ENCODE measurements at places on chromosomes 5 and 9.

GRCh38 chr5:39558541-39558940, 133.8 kb upstream of the DAB2 start:
- DNase-seq = no peak

DNA sequence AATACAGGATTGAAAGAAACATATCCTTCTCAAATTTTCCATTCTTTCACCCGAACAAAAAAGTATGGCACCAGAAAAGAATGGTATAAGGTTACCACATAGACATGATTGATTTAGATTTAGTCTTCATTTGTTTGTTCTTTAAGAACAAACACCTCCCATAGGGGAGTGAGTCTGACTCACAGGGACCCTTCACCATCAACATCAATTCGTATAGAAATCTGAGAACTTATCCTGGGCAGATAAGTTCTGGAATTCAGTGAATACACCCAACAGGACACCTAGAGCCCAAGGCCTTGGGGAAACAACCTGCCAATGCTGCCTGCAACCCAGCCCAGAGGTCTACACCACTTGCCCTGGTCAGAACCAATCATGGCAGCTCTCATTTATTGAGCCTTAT, 46.2 kb downstream of the LHFPL2 start:
- DNase-seq = no peak

- DNase-seq = no peak
Observed at GRCh38 chr9:91117959-91118703, 243.6 kb downstream of the AUH start.

DNA sequence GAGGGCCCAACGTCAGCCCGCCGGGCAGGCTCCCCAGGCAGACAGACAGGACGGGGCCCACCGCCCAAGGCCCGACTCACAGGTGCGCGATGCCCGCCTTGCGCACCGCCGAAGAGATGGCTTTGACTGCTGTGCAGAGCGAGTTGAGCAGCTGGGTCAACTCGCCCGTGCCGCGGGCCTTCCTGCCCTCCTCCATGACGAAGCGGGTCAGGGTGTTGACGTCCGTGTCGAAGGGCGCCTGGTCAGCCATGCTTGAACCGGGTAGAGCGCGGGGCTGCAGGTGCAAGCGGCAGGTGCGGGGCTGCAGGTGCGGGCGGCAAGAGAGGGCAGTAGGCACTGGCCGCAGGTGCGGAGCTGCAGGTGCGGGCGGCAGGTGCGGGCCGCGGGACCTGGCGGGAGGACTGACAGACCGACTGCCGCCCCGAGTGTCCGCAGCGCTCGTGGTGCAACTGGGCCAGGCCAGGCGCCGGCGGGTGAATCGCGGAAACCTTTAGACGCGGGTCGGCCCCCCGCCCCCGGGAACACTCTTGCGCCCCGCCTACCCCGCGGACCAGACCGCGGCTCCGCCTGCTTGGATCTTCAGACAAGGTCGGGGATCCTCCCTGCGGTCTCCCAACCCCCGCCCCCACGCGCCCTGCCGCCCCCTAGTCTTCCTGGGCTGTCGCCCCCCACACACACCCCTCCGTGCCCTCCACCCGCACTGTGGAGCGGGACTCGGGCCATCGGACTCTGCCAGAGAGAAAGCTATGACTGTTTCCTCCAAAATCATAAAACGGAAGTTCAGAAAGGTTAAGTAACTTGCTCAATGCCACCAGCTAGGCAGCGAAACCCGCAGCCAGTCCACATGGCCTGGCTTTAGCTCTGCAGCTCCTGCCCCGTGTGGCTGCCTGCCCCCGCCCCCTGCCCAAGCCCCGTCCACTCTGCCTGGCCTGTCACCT, at the start of gene FBP1:
Gene FBP1 (minus strand): TSS at position 458 of the 938 bp plus-strand sequence. CDS start 208 bp downstream, at position 250.
- peak; percentile 42 for DNase-seq

DNA sequence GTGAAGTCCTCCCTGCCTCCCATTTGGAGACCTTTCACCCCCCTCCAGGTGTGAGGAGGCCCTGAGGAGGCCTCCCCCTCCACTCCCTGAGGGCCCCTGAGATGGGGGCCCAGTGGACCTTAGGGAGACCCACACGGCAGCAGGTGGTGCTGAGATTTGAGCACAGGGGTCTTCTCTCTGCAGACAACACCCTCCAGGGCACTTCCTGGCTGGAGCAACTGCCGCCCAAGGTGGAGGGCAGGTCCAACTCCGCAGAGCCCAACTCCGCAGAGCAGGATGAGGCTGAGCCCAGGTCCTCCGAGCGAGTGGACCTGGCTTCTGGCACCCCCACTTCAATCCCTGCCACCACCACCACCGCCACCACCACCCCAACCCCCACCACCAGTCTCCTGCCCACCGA, 27.0 kb downstream of the OLFML2A start:
- DNase-seq = no peak

DNA sequence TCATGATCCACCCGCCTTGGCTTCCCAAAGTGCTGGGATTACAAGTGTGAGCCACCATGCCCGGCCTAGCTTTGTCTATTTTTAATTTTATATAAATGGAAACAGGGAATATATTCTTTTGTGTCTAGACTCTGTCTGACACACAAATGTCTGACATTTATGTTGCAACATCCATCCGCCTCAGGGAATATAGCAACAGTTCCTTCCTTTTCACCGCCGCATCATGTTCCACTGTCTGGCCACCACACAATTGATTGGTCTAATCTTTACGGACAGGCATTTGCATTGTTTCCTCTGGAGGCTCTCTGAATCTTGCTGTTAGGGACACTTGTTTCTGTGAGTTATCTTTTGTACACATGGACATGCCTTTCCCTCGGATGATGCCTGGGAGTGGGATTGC, 20.1 kb upstream of the TBC1D9B start:
- DNase-seq = no peak

DNA sequence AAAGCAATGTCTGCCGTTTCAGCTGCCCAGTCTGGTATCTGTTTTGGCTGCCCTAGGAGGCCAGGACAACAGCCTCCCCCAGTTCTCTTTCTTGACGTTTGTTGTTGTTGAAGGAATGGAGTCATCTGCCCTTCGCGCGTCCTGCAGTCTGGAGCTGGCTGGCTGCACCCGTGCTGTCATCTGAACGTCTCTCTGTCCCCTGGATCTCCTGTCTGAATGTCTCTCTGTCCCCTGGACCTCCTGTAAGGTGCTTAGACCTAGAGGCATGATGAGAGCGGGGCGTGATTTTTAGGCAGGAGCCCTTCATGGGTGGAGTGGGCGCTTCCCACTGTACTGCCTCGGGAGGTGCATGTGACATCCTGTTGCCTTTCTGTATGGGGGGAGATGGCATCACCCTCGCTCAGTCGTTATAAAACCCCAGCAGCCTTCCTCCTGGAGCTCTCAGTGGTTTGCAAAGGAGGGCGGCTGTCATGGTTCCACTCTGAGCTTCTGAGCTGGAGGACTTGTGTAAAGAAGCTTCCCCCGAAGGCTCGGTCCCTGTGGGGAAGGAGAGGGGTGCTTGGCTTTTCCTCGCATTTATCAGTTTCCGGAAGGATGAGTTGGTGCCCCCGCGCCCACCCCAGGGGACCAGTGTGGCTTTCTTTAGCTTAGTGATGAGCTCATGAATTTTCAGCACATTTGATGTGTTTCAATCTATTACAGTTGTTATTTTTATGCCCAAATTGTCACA, 49.8 kb upstream of the OLFM1 start:
- DNase-seq = no peak

GRCh38 chr5:156655732-156656131, 194.4 kb upstream of the PPP1R2B start:
- no peak for DNase-seq

DNA sequence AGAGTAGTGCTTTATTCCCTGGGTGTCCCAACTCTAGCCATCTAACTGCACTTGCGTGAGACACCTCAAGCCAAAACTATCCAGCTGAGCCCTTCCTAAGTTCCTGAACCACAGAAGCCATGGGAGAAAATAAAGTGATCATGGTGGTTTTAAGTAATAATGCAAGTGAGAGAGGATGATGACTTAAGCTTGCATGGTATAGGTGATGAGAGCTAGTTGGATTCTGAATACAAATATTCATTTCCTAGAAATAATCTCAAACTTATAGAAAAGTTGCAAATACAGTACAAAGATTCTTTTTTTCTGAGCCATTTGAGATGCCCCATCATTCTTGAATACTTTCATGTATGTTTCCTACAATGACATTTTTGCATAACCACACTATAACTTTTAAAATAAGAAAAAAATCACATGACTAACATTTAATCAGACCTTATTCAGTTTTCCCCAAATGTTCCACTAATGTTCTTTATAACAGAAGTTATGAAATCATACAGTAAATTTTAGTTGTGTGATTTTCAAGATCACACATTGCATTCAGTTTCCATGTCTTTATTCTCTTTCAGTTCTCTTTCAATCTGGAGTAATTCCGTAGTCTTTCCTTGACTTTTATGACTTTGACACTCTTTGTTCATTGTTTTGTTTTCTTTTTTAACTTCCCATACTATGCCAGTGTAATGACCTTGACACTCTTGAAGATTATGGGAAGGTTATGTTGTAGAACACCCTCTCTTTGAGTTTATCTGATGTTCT, 5.5 kb upstream of the AK3 start:
- no peak for DNase-seq

DNA sequence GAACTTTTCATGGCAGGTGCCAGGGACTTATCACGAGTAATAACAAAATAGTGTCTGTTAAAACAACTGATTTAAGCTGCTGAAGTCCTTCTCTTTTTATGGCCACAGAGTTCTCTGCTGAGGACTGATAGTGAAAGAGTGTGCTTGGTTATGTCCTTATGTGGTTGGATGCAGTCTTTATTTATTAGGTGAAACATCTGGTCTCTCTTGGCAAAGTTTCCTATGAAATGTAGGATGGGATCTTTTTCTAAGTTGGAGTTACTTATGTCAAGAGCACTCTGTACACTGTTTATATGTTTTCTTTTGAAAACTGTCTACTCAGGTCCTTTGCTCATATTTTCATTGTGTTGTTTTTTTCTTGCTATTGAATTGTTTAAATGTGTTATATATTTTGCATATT, 1816.1 kb upstream of the C9orf72 start:
- no peak for DNase-seq

- no peak for DNase-seq
Observed at GRCh38 chr9:91276513-91276912, 85.2 kb downstream of the AUH start.

- DNase-seq = peak; percentile 78
Observed at GRCh38 chr5:156934450-156935211, 28.4 kb downstream of the TIMD4 start.

- DNase-seq = no peak
Observed at GRCh38 chr9:95641586-95641985, 124.8 kb upstream of the PTCH1 start.

DNA sequence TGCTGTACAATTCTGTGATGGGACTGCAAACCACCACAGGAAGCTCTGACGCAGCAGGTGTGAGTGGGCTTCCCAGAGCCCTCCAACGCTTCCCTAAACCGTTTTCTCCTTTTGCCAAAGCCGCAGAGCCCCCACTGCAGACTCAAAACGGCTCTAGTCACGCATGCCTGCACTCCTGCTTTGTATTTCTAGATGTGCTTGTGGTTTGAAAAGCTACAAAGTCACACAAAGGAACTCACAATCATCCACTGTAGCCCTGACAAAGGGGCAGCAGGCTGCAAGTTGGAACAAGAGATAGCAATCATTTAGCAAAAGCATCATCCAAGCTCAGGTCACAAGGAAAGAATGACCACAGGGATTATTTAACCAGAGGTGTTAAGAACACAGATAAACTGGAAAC, 79.3 kb downstream of the PTPN3 start:
- DNase-seq = no peak

DNA sequence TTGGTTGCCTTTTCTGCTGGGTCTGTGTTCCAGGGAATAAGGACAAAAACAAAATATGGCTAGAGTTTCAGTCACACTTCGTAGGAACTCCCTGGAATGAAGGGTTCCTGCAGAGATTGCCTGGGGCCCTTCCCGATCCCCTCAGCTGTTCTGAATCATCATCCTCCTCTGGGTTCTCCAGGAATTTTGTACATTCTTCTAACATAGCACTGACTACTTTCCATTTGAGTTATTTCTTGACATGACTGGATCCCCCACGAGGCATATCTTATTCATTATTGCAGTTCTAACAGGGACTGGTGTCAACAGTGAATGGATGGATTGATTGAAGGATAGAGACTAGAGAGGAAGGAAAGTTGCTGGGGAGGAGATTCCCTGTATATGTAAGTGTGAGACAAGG, 49.2 kb upstream of the TNC start:
- DNase-seq = no peak

GRCh38 chr9:27367175-27367798, 70.3 kb upstream of the EQTN start:
- DNase-seq = no peak

- DNase-seq = no peak
Observed at GRCh38 chr9:126962336-126962735, 47.8 kb downstream of the RALGPS1 start.

- DNase-seq = no peak
Observed at GRCh38 chr9:84277646-84278045, 62.9 kb downstream of the SLC28A3 start.

DNA sequence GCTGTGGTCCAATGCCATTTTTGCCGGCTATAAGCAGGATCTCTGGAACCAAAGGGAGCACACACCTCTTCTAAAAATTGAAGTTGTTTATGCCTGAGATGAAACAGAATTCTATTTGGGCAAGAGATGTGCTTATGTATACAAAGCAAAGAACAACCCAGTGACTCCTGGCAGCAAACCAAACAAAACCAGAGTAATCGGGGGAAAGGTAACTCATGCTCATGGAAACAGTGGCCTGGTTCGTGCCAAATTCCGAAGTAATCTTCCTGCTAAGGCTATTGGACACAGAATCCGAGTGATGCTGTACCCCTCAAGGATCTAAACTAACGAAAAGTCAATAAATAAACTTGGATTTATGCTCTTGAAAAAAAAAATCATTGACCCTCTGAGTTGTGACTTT, 178.7 kb downstream of the CEMIP2 start:
- no peak for DNase-seq

DNA sequence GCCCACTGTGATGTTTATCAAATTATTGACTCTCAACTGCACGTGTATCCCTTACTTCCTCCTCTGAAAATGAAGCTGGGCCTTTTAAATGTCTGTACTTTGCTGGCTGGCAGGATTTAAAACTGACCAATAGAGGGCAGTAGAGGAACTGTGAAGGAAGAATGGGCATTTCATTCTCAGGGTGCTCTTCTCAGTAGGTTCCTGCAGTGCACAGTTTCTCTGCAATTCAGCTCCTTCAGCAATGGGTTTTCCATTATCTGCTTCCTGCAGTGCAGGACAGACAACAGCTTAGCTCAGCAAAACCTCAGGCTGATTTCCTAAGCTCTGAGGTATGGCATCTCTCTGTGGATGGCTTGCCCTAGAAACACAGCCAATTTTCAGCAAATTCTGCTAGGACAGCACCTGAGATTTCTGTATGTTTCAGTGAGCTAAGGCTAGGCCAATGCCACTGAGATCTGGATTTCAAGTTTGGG, 298.4 kb upstream of the PRDM9 start:
- no peak for DNase-seq

DNA sequence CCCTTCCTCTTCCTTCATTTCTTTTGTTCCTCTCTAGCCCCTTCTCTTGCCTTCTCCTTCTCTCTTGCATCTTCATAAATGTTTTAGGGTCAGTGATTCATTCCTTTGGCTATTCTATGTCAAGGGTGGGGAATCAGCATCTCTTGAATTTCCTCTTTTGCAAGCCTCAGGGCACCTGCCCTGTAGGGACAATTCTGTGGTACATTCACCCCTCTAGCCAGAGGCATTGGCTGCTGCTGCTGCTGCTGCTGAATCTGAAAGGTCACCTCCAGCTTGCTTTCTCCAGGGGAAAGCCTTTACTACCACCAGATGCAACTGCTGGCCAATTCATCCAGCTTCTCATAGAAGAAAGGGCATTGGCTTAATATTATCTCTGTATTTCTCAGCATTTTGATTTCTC, 87.3 kb downstream of the INSYN2B start:
- DNase-seq = no peak

- no peak for DNase-seq
Observed at GRCh38 chr9:127020036-127020801, 102.2 kb downstream of the ANGPTL2 start.

GRCh38 chr5:6554812-6555211, 78.0 kb downstream of the NSUN2 start:
- no peak for DNase-seq

Data from activated CD4-positive, alpha-beta T cell treated with anti-CD3 and anti-CD28 coated beads for 48 hours (primary cell).